ENCODE measurements at places on chromosomes 1 and 21. TPM values are rescaled to one million over a fixed set of nuclear protein-coding genes. Genes with fewer than 3 reads are reported as not detected.

The FMO4 gene
- 5.8 TPM for total RNA-seq

The ACTL8 gene
- total RNA-seq: 1.2 TPM

- no peak for DNase-seq
Observed at GRCh38 chr21:42862774-42863503, 16.4 kb downstream of the WDR4 start.

DNA sequence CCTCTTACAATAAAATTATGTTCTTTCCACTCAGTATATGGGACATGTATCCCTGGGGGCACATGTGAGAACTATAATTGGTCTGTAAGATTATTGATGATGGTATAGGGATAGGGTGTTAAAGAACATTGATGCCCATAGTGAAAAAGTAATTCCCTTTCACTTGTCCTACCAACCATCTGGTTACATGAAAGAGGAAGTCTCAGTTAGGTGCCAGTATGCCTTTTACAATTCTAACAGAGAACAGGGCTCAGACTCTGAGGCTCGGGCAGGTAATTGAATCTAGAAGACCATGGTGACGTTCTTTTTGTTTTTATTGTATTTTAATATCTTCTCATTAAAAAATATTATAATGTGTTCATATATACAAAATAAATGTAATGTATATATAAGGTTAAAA is 113.6 kb downstream of the FGGY start:
- no peak for DNase-seq

- DNase-seq: no peak
Observed at GRCh38 chr1:46523496-46524353, 27.7 kb downstream of the KNCN start.

- DNase-seq: peak; percentile 41
Observed at GRCh38 chr1:166705376-166706289, 133.6 kb upstream of the POGK start.

GRCh38 chr1:180175291-180175690 is 20.6 kb downstream of the QSOX1 start:
- no peak for DNase-seq

The SLC25A34 gene
- 0.48 TPM for total RNA-seq

The TMEM9 gene
- total RNA-seq: 78.5 TPM

The FNDC5 gene
- total RNA-seq: 11.3 TPM

The OR2L5 gene
- total RNA-seq: 3.4 TPM

The ITLN2 gene
- total RNA-seq: not detected

The MGST3 gene
- total RNA-seq: 145 TPM

The CORT gene
- not detected for total RNA-seq

The GBP6 gene
- total RNA-seq: 0.48 TPM

DNA sequence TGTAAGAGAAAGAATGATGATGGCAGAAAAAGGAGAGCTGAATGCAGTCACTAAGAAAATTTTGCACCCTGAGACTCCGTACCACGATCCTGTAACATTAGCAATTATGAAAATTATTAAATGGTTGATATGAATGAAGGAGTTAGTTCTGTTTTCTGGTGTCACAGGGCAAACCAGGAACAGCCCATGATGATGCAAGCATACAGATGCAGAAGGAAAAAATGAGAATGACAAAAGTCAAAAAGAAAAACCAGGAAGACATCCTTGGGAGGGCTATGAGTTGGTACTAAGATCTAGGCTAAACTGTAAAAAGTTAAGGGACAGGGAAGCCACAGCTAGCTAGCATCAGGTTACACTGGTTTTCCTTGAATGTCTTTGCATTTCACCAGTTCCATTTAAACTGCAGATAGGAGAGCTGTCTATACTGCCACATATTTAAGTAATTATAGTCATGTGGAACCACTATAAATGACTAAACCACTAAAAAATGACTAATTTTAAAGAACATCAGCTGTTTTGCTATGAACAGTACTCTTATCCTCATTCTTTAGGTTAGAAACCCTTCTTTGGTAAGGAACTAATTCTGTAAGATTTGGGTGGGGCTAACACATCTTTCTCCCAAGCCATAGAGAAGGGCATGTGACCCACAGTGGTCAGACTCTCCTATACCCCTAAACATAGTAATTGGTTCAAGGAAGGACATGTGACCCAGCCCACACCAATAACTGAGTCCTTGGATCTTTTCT is 11.4 kb downstream of the DOCK7 start:
- DNase-seq: no peak

- DNase-seq: no peak
Observed at GRCh38 chr1:147252540-147252939, 10.1 kb downstream of the CHD1L start.

- no peak for DNase-seq
Observed at GRCh38 chr1:230992100-230992774, 13.3 kb downstream of the ARV1 start.

DNA sequence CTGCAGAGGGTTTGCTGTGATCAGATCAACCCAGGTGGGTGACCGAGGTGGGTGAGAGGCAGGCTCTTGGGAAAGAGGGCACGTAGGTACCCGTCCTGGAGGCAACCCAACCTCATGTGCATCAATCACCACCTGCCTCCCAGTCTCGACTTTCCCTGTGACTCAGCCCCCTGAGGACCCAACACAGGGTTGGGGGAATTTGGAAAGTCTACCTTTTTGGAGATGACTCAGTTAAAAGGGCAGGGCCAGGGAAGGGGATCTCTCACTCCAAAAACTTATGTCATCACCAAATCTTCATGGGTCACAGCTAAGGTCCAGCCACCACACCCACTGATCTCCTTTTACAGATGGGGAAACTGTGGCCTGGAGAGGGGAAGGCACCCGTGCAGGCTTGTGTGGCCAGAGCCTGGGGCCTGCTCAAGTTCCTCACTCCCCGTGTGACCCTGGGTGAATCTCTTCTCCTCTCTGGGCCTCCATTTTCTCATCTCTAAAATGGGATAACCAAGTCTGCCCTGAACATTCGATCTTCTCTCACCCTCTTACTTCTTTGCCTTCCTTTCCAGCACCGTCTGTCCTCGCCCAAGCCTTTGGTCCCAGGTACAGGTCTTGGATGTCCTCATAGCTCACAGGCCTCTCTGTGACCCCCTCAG is 34.6 kb upstream of the WNT4 start:
- no peak for DNase-seq

The SYPL2 gene
- not detected for total RNA-seq

Measured in umbilical cord (tissue), 2 donors.